ENCODE measurements at places on chromosomes 2 and 18. TPM values are rescaled to one million over a fixed set of nuclear protein-coding genes. Genes with fewer than 3 reads are reported as not detected.

DNA sequence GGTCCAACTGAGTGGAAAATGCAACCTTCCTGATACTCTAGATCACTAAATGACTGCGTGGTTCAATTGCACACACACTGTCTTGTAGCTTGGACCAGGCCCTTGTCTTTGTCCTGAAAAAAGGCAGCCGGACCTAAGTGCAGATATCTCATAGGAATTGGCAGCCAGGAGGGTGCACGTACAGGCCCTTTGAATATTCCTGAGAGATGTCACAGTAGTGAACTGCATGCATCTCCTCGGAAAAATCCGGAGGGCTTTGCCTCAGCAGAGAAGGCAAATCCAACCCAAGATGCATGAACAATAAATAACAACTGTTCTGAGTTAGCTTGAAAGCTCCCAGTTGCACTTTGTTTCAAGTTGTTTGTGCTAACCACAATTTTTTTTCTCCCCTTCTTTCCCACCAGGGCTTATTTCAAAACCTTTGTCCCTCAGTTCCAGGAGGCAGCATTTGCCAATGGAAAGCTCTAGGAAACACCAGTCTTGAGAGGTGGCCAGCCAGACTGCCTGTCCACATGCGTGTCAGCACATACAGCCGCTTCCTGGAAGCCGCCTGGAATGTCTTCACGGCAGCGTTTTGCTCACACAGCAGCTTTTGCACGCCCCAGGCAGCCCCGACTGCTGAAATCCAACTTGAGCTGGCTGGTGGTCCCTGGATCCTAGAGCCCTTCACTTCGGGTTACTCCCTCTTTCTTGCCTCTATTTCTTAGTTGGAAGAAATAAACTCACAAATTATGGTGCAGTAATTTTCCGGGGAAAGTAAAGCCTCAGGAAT lies 54.4 kb upstream of the FOSL2 start:
- no peak for DNase-seq

GRCh38 chr2:238101891-238102841 lies 2.0 kb downstream of the ESPNL start:
- DNase-seq, result peak; percentile 78

DNA sequence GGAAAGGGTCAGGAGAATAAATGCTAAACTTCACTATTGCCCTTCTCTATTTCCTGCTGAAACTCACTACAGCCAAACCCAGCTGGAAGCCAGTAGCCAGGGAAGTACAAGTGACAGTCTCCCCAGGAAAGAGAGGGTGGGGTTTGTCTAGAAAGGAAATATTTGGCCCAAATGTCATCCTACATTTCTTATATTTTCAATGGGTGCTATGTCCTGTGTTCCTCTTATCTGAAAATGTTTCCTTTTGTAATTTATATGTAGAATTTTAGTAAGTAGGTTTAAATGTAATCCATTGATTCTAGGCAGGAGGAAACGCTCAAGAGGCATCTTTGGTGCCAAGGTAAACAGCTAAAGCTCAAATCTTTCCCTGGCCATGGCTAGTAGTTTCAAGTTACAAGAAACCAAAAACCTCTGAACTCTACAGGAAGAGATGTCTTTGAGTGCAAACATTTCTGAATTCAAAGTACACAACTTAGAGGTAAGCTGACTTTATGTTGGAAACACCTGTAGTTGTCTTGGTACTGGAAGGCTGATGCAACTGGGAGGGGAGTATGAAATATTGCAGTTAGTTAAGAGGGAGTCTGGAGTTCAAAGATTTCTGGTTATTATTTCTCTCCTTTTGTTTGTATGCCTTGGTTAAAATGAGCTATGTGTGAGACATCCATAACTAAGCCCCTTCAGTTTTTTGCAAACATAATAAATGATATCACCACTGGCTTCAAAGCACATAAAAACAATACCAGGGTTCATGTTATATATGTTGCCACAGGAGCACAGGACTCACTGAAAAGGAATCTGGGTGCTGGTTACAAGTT lies 356.1 kb upstream of the ZC3H15 start:
- DNase-seq, result no peak

- DNase-seq, result no peak
Observed at GRCh38 chr18:27253571-27253970, 68.5 kb upstream of the CHST9 start.

GRCh38 chr2:75607988-75608683 lies 38.4 kb upstream of the MRPL19 start:
- peak; percentile 29 for DNase-seq

Gene WDCP
- 21.8 TPM for total RNA-seq

GRCh38 chr2:12163866-12164265 lies 417.4 kb downstream of the LPIN1 start:
- no peak for DNase-seq

DNA sequence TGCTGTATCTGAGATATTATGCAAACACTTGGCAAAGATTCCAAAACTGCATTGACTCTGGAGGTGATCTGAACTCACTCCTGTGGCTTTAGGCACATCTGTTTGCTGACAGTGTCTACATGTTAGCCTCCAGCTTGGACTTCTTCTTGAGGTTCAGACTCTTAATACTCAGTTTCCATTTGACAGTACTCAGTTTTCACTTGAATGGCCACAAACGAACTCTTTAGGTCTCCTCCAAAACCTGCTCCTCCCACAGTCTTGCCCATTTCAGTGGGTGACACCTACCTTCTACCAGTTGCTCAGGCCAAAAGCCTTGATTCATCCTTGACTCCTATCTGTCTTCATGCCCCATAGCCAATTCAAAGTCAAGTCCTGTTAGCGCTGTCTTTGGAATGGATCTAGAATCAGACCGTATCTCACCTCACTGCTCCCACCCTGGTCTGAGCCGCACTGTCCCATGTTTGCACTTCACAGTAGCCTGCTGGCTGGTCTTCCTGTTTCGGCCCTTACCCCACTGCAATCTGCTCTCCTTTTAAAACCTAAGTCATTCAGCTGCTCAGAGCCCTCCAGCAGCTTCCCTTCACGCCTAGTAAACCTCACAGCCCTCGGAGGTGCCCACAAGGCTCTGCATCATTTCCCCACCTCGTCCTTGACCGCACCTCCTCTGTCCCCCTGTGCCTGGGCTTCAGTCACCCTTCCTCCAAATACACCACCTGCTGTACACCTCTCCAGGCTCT lies 10.5 kb downstream of the ATG16L1 start:
- no peak for DNase-seq

DNA sequence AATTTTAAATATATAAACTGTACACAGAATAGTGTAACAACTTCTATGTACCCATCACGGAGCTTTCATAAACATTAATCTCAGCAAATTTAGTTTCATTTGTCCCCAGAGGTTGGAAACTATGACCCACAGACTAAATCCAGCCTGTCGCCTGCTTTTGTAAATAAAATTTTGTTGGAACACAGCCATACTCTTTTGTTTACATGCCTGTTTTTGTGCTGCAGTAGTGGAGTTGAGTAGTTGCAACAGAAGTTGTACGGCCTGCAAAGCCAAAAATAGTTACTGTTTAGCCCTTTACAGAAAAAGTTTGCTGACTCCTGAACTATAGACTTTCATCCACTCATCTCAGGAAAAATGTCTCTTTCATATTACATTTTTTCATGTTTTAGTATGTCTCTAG lies 39.8 kb downstream of the RBM45 start:
- DNase-seq, result no peak

DNA sequence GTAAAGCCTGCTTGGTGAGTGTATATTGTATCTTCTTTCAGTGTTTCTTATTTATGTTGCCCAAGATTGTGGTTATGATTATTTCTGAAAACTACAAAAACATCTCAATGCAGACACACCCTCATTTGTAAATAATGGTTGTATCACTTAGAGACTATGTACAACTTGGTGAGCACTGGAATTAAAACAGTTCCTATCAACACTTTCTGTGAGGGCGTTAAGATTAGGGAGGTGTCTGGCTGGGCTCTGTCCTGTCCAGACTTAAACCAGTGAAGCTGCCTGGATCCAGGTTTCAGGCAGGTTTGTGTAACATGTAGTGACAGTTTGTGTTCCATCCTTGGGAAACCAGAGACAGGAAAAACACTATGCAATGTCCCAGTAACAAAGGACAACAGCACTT lies 49.7 kb downstream of the CTAGE1 start:
- no peak for DNase-seq

DNA sequence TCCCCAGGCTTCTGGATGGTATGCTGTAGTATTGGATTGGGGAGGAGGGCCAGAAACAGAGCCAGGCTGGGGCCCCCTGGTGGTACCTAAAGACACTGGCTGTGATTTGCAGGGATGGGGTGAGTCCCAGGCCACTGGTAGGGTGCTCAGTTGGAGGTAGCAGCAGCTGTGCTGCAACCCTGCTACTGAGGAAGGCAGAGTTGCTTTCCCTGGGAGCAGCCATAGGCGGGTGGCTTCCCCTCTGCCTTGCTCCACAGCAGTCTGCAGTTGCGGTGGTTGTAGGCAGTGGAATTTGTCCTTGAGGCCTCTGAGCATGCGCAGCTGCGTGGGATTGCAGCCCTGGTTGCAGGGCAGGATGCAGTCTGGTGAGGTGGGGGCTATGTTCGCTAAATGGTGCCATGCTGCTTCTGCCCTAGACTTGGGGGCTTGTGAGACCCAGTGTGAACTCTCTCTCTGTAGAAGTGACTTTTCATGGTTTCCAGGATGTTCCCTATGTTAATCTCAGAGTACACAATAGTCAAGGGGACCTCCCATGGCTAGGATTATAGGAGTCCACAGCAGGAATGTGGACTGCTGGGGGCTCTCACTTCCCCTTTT lies 443.5 kb downstream of the XIRP2 start:
- peak; percentile 23 for DNase-seq

DNA sequence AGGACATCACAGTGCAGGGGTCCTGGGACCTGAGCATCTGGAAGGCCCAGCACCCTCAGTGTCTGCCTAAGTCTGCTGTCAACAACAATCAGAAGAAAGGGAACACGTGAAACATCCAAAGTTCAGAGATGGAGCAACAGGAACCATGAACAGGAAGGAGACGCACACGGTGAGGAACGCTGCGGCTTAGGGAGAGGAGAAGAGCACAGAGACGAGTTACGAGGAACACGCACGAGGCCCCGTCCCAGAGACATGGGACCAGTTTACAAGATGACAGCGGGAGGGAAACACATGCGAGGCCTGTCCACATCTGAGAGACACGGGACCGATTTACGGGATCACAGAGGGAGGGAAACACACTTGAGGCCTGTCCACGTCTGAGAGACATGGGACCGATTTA lies 2.9 kb upstream of the KCNG2 start:
- no peak for DNase-seq

GRCh38 chr2:224638301-224638823 lies 53.2 kb upstream of the CUL3 start:
- DNase-seq, result no peak

DNA sequence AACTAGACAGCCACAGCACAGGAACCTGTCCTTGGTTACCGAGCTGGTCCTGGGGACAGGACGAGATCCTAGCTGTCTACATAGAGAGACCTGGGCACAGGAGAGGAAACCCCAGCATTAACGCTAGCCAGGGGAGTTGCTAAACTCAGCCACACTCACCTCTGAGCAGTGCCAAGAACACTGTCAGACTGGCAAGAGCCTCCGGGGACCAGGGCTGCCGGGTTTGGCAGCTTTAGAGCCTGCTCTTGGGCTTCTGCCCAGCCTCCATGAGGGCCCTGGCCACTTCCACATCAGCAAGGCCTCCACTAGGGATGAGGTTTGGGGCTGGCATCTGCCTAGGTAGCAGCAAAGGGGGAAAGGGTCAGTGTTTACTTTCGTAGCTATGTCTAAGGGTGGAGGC lies 6.7 kb downstream of the TMBIM1 start:
- peak; percentile 22 for DNase-seq

GRCh38 chr2:239444626-239445577 lies 44.1 kb upstream of the HDAC4 start:
- peak; percentile 16 for DNase-seq

- DNase-seq, result no peak
Observed at GRCh38 chr18:35611518-35611917, 30.0 kb downstream of the GALNT1 start.

Gene ARHGEF4
- total RNA-seq, result 15.6 TPM

Gene NEUROD1
- 0.04 TPM for total RNA-seq

DNA sequence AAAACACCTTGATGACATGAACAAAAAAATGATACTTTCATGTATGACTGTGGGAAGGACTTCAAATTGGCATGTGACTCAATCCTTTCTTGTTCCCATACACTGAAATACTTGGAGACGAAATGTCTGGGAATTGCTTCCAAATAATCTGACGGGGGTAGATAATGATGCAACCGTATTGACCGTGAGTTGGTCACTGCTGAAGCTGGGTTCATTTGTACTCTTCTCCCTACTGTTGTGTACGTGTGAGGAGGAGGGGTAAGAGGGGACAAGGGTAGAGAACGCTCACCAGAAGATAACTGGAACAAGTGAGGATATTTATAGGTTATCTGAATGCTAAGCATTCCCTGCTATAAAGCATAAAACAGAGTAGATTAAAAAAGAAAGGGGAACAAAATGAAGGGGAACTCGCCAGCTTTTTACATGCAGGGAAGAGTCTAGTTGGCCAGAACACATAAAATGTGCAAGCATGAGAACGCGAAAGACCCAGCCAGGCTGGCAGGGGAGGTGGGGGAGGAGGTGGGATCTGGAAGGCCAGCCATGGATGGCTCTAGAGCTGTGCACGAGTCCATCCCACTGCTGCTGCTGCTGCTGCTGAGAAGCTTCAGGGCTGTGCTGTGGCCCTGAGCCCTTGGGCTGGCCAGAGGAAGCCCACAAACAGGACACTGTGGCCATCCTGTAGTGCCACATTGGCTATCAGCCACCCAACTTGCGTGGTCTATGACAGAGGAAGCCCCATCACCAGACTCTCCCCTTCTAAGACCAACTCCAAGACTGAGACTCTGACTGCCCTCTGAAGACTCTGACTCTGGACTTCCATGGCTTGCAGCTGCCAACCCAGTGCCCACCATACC lies 15.2 kb upstream of the CETN1 start:
- no peak for DNase-seq

DNA sequence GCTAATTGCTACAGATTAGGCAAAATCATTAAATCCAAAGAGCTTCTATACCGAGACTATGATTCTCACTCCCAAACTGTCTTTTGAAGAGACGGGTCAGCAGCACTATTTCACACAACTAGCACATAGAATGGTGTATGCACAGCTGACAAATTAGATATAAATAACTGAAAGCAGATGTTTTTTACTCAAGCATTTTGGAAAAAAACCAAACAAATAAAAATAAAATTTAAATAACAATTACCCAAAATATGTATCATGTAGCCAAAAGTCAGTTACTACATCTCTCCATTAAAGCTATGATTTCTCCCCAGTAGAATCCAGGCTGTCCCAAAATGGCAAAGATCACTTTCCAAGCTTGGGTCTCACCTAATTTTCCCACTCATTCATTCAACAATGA lies 107.9 kb downstream of the TMEM163 start:
- no peak for DNase-seq

- no peak for DNase-seq
Observed at GRCh38 chr18:61703508-61703907, 189.3 kb downstream of the RNF152 start.

- DNase-seq, result no peak
Observed at GRCh38 chr2:138942466-138942865, 162.3 kb upstream of the NXPH2 start.

Gene DPYSL5
- total RNA-seq, result 3.8 TPM

Gene FAM237A
- total RNA-seq, result not detected

DNA sequence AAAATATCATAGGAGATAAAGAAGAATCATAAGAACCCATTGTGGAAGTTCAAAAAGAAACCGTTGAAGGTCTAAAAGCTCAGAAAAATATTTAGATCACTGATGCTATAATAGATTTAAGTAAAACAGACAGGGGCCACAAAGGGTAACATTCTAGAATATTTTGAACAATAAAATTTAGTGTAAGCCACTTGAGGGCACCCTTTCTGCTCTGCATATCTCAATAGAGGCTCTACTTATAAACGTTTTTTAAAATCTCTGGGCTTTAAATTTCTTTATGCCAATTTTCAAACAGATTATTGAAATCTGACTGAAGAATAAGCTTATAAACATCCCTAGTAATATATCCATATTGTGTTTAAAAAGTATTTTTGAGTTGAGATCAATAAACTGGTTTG lies 57.6 kb upstream of the IL1RL1 start:
- DNase-seq, result no peak

Data from H7 (cell line).